NCI-H1930 (cell line): ENCODE measurements at places on chromosomes 6 and 20.

DNA sequence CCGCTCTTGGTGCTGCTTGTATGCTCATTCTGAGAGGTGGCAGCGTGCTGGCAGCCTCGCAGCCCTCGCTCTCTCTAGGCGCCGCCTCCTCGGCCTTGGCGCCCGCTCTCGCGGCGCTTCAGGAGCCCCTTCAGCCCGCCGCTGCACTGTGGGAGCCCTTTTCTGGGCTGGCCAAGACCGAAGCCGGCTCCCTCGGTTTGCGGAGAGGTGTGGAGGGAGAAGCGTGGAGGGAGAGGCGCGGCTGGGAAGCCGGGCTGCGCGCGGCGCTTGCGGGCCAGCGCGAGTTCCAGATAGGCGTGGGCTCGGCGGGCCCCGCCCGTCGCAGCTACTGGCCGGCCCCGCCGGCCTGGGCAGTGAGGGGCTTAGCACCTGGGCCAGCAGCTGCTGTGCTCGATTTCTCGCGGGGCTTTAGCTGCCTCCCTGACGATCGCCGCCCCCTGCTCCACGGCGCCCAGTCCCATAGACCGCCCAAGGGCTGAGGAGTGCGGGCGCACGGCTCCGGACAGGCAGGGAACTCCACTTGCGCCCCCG, 19.5 kb upstream of the FAM8A1 start:
- no peak for DNase-seq

DNA sequence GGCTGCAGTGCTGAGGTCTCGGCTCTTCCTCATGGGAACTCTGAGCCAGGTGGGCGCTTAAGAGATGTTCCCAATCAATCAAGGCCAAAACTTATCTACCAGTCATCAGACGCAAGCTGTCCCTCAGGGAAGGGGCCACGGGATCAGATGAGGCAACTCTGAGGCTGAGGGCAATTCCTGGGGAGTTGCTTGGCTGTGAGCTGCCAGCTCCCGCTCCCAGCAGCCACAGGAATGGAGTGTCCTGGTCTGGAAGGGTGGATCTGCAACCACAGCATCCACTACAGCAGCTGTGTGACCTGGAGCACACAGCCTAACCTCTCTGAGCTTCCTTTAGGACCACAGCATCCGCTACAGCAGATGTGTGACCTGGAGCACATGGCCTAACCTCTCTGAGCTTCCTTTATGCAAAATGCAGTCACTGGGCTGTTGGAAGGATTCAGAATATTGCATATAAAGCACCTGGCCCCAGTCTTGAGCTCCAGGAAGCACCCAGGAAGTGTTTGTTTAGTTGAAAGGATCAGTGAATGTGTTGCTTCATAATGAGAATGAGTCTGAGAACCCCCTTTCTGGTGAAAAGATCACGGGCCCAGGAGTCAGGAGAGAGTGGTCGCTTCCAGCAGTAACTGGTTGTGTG, 60.9 kb downstream of the TFAP2C start:
- no peak for DNase-seq

DNA sequence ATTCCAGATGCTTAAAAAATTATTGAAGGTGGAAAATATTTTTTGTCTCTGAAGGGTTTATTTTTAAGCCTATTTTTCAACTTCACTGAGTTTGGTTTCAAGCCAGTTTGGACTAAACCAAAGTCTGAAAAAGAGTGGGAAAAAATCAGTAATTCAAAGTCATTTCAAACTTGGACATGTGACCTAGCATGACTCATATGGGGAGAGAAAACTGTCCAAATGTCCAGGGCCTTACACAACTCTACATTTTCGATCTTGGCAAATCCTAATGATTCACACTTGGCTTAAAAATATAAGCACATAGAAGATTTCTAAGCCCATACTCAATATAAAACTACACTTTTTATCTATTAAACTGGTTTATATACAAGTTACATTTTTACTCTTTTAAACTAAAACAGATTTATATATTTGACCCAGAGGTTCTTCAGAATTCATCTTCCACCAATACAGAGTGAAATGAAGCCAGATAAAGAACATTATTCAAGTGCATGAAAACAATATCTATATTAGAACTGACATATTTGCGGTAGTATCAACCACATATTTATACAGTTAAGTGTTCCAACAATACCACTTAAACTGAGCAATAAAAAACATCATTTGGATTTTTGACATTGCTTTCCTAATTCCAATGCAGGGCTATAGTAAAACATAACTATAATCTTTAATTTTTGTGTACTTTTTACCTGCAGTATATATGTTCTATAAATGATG, 110.3 kb upstream of the TCF21 start:
- no peak for DNase-seq

GRCh38 chr6:144390886-144391285, 105.8 kb downstream of the UTRN start:
- DNase-seq: no peak

- DNase-seq: no peak
Observed at GRCh38 chr6:166489301-166490155, 97.0 kb downstream of the RAMACL start.

GRCh38 chr6:39903656-39904055, 30.6 kb downstream of the MOCS1 start:
- DNase-seq: no peak

GRCh38 chr20:34397096-34397495, 34.0 kb downstream of the ITCH start:
- no peak for DNase-seq

GRCh38 chr20:10076126-10077080, 41.6 kb downstream of the ANKEF1 start:
- no peak for DNase-seq

GRCh38 chr6:116267836-116268588, 11.7 kb downstream of the TSPYL1 start:
- no peak for DNase-seq

DNA sequence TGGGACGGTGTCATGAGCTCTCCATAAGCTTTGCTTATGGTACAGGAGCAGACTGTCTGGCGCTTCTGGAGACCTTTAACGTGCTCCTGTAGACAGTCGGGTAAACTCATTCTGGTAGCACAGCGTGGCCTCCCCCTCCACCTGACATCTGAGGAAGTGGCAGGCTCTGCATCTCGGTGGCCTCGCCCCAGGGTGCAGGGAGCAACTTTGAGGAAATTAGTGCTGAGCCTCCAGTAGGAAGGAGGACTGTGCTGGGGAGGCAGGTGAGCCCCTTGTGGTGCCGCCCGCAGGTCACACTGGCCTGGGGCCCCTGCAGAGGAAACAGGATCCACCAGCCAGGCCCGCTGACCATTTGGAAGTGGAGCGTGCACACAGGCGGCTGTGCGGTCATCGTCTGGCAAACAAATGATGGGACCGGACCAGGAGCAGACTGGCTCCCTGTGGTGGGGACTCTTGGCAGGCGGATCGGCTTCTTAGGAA, 57.9 kb downstream of the SYNJ2 start:
- no peak for DNase-seq

DNA sequence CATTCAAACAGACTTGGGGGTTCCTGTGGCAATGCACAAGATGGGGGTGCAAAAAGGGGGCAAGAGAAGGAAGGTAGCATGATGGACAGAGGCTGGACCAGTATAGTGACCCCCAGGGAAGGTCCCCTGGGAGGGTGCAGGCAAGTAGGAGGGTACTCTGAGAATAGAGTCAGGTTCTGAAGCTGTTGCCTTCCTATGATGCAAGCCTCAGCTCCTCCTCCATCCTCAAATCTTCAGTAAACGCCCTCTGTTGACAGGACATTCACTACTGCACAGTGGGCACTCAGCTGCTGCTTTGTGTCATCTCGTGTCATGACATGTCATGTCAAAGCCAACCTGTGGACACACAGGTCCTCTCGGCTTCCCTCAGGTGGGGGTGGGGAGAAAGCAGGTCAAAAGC, 5.8 kb upstream of the SDCBP2 start:
- DNase-seq: peak; percentile 12

GRCh38 chr6:81561071-81561564, 191.4 kb downstream of the TENT5A start:
- no peak for DNase-seq

GRCh38 chr6:118584911-118585310, 36.8 kb downstream of the PLN start:
- DNase-seq: no peak

- DNase-seq: peak; percentile 79
Observed at GRCh38 chr6:166005944-166006899, 161.4 kb downstream of the TBXT start.

DNA sequence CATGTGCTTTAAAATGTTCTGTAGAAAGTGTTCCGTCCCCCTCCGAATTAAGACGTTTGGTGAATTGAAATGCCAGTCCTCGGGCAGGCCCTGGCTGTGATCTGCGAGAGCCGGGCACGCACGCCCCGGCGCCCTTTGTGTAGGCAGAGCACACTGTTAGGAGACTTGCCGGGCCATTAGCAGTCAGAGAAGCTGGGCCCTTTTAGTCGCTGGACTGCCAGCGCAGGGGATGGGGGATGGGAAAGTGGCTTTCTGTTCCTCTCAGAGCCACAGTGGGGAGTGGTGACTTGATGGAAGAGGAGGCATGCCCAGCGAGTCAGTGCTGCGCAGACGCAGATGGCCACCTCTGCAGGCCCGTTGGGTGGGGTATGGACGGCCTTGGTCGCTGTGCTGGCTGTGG, 2.2 kb downstream of the PPP1R3G start:
- no peak for DNase-seq

- no peak for DNase-seq
Observed at GRCh38 chr20:54543369-54543768, 68.0 kb downstream of the DOK5 start.

DNA sequence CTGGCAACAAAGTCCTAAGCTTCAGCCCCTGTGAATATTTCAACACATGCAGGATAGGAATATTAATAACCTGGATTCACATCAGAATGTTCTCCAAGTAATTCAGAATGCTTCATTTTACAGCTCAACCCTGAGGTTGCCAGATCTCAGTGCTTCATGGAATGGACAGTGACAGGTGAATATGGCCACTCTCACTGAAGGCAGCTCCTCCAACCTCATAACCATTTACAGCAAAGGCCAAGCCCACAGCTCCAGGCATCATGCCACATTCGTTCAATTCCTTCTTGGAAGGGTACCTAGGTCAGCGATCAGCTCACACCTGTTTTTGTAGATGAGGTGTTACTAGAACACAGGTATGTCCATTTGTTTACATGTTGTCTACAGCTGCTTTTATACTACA, 17.1 kb downstream of the CLIC5 start:
- no peak for DNase-seq

GRCh38 chr20:62804627-62805154, at the start of gene OGFR:
OGFR (plus strand) TSS chr20:62804835; CDS start chr20:62804860, 25 bp downstream.
- DNase-seq: peak; percentile 68

- DNase-seq: no peak
Observed at GRCh38 chr6:109768485-109768884, 77.4 kb downstream of the FIG4 start.

DNA sequence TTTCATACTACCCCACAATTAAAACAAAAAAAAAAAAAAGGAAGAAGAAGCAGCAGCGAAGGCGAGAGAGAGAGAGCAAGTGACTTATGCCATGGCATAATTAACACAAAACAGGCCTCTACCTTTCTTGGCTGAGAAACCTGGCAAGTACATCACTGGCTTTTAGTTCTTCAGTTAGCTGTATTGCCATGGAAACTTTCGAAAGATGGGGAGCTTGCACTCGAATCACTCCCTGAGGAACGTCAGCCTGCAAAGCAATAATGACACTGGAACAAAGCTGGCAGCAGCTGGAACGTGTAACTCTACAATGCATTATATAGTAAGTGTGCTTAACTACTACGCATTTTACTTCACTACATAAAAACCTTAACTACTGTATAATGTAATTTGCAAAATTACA, 126.1 kb downstream of the ARHGAP18 start:
- peak; percentile 9 for DNase-seq

GRCh38 chr6:21384216-21384615, 209.3 kb upstream of the SOX4 start:
- DNase-seq: no peak

DNA sequence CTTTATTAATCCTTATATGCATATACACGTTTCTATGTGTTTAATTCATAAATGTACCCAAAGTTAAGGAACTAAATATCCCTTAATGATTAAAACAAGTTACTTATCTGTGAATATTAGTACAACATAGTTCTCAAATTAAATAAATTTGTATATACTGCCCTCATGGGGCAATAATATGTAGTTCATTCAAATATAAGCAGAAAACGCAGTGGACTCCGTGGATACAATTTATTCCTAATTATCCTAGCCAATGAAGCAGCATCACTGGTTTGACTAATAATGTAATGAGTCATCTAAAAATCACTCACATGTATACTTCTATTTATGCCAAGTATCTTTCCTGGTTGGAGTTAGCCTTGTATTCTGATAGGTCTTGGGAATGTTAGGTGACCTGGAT, 111.6 kb downstream of the TBC1D32 start:
- no peak for DNase-seq

DNA sequence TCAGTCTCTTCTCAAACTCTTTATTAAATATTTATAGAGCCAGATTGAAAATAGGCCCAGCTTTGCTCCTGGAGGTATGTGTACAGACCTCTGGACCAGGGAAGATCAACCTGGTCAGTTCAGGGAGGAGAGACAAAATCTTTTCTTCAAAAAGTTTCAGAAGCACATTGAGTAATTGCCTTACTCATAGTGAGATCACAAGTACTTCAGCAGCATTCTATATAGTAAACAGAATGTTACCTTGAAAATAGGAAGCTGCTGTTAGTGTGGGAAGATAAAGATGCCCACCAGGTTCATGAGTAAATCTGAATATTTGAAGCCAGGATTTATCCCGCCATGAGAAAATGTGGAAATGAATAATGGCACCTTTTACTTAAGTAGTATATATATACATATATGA, 665.9 kb upstream of the CITED2 start:
- no peak for DNase-seq

DNA sequence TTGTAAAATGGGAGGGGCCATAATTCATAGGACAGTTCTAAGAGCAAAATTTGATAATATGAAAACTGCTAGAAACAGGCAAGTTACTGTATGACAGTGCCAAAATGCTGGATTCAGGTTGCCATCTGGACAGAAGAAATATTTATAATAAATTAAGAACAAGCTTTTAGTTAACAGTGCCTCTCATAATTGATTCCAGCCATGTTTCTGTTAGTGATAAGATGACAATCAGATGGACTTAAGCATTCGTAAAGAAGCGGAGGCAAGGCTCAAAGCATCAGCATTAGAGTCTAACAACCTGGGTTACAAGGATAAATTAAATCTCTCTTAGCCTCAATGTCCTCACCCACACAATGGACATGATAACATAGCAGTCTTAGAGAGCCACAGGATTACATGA, 61.0 kb downstream of the SESN1 start:
- no peak for DNase-seq
